ENCODE measurements at places on chromosomes 12 and 14.
A peak's percentile ranks its signal among the peaks of the same experiment; 100 is the strongest.

DNA sequence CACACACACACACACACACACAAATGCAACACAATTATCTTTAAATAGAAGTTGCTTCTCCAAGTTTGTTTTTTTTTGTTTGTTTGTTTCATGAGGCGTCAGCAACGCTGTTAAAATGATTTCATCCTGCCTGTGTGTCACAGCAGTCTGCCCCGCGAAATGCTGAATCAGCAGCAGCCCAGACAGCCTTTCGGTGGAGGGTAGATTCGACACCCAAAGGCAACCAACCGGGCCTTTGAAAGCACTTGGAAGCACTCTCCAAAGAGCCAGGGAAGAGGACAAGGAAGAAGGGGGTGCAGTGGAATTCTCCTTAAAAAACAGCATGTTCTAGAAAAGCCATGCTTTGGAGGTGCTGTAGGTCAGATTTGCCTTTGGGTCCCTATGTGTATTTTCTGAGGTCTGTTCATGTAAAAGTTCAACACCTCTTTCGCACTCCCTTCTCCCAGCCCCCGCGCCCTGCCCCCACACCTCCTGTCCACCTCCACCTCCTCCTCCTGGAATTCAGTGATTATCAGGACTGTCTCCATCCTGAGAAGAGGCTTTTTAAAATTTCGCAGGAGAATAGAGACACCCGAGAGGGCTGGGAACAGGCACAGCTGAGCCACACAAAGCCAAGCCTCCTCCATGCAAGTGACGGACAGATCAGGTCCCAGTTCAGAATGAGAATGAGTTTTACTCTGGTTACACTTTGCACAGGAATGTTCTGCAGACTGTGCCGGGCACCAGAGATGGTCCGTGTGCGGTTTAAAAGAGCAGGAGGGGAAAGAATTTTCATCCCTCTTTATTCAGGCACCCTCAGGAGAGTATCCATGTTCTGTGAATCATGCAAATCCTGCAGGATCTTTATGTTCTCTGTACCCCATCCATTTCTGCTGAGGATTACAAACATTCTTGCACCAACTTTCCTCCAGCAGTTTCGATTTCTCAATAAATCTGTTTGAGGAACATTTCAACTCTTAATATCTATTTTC, 177.9 kb downstream of the ETV6 start:
- DNase-seq, result no peak

- no peak for DNase-seq
Measured at GRCh38 chr14:75804570-75805275, 143.7 kb downstream of the TTLL5 start.

DNA sequence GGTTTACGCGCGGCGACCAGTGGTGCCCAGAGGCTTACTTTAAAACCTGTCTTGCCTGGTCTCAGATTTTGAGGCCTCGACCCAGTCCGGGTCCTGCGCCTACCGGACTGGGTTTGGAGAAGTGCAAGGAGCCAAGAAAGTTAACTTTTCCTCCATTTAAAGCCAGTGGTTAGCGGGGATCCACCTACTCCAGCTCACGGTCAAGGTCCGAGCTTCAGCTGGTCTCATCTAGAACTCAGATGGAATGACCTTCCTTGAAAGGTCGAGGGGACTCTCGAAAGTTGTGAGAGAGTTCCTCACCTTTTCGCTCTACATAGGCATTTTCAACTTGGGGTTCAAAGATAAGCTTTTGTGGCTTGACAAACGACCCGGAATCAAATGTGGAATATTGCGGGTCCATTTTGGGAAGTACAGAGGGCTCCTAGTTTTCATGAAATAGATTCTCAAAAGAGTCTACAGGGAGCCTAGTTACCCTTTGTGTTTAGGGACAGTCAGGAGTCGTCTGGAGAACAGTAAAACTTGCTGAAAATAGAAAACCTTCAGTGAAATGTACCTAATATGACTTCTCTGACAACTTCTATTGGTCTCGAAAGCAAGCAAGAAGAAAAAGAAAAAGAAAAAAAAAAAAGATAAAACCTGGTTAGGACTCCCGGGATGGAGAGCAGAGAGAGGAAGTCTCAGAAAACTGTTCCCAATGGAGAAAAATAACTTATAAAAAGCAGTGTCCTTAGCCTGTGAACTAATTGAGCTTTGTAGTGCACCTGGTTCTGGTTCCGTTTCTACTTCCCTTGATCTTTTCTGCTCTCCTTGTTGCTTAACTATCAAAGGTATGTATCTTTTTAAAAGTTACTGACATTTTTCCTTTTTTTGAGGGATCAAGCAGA, 1.4 kb downstream of the KCNMB4 start:
- DNase-seq, result no peak

- DNase-seq, result no peak
Measured at GRCh38 chr12:123059500-123059899, 79.0 kb downstream of the ARL6IP4 start.

DNA sequence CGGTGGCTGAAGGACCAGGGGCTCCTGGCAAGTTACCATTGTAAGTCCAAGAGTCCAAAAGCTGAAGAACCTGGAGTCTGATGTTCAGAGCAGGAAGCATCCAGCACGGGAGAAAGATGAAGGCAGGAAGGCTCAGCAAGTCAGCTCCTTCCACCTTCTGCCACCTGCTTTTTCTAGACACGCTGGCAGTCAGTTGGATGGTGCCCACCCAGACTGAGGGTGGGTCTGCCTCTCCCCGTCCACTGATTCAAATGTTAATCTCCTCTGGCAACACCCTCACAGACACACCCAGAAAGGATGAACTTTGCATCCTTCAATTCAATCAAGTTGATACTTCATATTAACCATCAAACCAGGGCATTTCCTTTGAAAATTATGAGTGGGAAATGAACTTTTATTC, 1272.4 kb upstream of the TMEM132C start:
- no peak for DNase-seq

DNA sequence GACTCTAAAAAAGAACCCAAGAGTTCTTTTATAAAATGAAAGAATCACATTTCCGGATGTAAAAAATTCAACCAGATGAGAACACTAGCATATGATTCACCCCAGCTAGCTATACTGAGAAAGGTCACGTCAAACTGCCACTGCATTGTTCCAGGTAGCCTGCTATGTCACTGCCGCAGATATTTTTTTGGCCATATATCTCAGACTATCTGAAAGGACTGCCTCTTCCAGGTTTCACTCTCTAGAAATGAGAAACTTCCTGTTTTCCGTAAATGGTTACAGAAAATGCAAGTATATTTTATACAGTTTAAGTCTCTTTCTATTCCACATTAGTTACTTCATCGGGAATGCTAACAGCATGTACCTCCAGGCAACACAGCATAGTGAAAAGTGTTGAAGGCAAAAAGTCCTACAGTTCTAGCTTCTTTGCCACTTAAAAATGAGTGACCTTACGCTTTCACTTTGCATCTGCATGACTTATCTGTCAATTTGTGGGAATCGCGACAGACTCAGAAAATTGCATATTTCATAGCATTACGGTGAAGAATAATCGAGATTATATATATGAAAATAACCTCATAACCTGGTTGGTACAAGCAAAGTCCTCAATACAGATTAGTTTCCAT, 105.2 kb downstream of the MED13L start:
- peak; percentile 51 for DNase-seq

DNA sequence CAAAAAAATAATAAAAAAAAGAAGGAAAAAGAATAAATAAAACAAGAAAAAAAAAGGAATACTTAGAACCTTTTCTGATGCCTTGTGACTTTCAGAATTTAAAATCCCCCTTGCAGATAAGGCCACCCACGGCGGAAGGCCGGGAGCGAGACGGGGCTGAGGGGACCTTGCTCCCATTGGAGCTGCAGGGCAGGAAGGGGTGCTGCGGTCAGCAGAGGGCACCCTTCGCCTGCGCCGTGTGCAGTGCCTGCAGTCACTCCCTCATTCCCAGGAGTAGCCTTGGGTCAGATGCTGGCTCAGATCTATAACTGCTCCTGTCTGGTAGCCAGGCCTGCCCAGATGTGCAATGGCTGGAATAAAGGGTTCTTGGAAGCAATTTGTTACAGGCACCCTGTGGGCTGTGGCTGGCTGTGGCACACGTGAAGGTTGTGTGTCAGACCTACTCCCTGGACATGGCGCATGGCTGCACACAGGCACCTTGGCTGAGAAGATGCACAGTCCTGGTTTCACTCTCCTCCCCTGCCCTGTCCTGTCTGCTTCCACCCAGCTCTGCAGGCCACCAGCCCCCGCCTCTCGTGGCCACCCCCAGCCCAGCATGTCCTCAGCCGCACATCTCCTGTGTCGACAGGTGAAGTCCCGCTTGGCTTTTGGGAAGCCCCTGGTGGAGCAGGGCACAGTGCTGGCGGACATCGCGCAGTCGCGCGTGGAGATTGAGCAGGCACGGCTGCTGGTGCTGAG, 13.4 kb upstream of the ALDH2 start:
- DNase-seq, result no peak

DNA sequence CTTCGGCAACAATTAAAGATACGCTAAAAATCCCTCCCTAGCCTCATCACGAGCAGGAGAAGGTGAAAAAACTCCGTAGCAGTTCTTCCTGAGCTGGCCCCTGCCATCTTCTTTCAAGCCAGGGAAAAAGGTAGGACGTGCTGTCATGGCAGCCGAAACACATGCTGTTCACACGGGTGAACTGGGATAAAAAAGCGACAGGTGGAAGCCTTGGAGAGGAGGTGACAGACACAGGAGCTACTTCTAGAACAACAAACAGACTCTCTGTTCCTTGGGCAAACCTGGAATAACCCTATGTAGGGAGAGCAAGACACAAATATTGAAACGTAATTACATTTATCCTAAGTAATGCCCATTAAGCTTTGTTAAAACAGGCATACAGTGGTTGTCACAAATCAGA, 81.3 kb downstream of the KCNK10 start:
- DNase-seq, result no peak

- no peak for DNase-seq
Measured at GRCh38 chr12:59650588-59651228, 54.9 kb downstream of the SLC16A7 start.

GRCh38 chr12:42143452-42144157, 1.1 kb downstream of the GXYLT1 start:
- DNase-seq, result no peak

DNA sequence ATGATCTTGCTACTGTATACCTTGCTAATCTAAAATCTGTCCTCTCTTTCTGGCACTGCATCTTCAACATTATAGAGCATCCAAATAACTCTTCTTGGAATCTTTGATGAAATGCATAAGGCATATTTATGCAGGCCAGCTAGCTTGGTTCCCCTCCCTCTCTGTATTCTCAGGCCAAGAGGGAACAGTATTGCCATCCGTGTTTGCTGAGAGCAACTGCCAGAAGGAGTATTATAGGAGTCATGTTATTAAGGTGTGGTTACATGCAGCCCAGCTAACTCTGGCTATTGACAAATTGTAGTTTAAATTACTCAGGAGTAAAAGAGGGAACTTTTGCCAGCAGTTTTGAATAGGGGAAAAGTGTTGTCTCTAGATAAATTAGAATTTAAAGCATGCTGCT, 309.3 kb upstream of the E2F7 start:
- DNase-seq, result no peak

DNA sequence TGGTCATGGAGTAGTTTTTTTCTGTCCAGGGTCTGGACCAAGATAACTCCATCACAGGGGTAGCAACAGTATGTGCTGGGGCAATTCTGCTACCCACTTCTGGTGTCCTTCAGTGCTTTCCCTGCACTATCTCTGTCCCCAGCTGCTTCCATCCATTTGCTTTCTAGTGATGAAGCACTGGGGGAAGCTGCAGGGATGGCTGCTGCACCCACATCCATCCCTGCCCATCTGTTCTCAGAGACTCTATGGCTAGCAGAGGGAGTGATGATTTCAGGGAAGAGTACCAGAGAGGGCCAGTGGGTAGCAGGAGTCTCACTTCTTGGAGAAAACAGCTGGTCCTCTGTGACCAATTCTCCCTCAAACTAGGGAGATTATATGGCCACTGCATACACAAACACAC, 44.1 kb downstream of the ETV6 start:
- no peak for DNase-seq

GRCh38 chr14:32370714-32371113, 41.6 kb downstream of the AKAP6 start:
- no peak for DNase-seq

DNA sequence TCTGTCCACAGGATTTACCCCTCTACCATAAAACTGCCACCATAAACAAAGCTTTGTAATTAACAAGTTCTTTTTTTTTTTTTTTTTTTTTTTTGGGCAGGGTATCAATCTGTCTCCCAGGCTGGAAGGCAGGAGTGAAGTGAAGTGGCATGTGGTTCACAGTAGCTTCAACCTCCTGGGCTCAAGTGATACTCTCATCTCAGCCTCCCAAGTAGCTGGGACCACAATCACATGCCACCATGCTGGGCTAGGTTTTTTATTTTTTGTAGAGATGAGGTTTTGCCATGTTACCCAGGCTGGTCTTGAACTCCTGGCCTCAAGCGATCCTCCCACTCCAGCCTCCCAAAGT, 61.1 kb upstream of the NUDT4 start:
- no peak for DNase-seq

DNA sequence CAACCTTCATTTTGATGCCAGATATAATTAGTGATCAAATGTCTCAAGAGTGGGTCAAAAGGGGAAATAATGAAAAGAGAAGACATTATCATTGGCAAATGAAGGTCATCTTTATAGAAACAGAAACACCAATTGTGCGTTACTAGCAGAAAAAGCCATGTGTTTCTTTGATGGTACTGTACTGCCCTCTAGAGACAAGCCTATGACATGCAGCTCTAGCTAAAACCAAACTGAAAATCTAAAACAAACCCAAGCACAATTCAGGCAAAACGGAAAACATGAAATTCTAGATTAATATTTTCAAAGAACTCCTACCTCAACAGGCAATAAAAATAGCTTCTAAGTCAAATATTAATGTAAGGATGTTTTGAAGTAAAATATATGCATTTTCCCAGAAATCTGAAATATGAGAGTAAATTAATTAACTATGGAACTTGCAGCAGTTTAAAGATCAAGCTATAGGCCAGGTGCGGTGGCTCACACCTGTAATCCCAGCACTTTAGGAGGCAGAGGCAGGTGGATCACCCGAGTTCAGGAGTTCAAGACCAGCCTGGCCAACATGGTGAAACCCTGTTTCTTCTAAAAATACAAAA, 115.4 kb downstream of the KLHL28 start:
- no peak for DNase-seq
